ENCODE measurements at places on chromosomes 7 and 10.
A peak's percentile ranks its signal among the peaks of the same experiment; 100 is the strongest.

- DNase-seq: no peak
Measured at GRCh38 chr7:27910326-27910725, 170.4 kb downstream of the TAX1BP1 start.

- no peak for DNase-seq
Measured at GRCh38 chr7:69476416-69476815, 121.9 kb upstream of the AUTS2 start.

DNA sequence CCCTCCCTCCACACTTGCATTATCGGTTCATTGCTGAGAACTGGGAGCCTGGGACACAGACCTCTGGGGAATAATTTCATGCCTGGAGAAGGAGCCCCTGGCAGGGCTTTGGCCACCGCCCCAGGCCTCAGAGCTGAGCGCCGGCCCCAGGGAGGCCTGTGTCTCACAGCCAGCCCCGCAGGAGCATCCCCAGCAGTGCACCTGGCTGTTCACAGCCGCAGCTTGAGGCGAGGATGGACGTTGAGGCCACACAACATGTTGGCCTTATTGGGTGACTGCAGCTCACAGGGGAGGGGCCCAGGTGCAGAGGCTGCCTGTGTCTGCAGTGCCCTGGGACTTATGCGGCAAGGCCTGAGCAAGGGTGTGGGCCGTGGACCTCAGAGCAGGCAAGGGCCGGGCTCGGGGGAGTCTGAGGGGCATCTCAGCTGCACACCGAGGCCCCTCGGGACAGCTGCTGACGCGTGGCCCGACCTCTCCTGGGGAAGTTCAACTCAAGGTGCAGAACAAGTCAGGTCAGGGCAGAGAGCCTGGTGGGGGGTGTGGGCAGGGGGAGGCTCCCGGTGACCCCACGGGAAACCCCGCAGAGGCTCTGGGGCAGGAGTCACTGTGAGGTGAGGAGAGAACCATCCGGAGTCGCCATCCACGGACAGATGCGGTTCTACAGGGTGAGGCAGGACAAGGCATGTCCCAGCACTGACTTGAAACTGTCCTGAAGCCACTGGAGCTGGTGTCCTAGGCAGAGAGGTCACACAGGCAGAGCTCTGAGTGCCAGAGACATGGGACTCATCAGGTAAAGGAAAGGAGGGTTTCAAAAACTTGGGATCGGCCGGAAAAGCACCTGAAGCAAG, 13.1 kb upstream of the UBE3C start:
- DNase-seq: no peak

GRCh38 chr7:51228386-51228958, 88.1 kb downstream of the COBL start:
- no peak for DNase-seq

DNA sequence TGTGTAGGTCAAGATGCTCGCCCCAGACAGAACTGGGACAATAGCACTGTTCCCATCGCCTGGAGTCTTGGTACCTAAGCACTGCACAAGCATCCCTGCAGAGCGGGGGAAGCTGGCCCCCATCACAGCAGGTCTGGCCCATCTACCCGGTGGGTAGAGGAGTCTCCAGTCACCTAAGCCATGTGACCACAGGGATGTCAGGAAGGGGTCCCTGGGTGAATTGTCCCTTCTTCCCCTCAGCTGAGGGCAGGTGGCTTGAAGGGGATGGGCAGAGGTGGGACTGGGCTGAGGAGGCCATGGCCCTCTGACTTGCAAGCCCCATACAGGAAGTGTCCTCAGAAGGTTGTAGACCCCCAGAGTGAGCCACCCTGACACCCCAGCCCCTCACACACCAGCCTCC, 39.7 kb downstream of the FRMPD2 start:
- no peak for DNase-seq

DNA sequence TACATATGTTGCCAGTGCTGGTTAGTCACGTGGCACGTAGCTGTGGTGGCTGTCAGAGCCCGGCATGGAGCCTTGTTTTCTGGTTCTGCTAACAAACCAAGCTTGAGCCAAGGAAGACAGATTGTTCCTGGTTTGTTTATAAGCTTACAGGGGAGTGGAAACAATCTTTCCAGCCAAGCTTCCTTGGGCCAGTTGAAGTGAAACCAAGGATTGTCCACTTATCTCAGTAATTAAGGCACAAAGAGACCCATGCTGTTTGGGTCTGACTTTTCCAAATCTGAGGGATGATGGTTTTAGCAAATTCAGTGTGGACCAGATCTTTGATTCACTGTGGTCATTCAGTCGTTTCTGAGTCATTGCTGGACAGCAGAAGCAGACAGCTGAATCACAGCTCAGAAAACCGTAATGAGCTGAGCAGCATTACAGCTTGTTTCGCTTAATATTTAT, 297.3 kb upstream of the COBL start:
- no peak for DNase-seq

GRCh38 chr7:50197549-50197948, 104.5 kb upstream of the ZPBP start:
- DNase-seq: peak; percentile 19

DNA sequence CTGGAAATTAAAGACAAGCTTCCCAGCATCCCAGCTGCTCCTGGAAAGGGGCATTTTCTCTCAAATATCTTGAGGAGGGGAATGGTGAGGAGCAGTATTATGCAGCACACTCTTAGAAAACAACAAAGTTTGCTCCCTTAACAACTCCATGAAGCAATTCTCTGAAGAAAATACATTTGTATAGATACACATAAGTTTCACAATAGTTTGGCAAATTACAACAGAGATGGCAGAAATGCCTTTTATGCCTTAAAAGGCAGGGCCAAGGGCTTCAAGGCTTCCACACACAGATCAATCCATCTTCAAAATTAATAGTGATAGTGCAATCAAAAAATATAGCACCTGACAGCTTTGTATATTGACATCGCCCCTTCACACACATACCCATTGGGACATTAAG, 12.2 kb downstream of the DGKI start:
- no peak for DNase-seq
